Fibroblast of skin of right quadriceps (primary cell): ENCODE measurements at places on chromosomes 13 and 19.

- no peak for DNase-seq
Observed at GRCh38 chr13:44695520-44695919, 119.4 kb upstream of the TSC22D1 start.

DNA sequence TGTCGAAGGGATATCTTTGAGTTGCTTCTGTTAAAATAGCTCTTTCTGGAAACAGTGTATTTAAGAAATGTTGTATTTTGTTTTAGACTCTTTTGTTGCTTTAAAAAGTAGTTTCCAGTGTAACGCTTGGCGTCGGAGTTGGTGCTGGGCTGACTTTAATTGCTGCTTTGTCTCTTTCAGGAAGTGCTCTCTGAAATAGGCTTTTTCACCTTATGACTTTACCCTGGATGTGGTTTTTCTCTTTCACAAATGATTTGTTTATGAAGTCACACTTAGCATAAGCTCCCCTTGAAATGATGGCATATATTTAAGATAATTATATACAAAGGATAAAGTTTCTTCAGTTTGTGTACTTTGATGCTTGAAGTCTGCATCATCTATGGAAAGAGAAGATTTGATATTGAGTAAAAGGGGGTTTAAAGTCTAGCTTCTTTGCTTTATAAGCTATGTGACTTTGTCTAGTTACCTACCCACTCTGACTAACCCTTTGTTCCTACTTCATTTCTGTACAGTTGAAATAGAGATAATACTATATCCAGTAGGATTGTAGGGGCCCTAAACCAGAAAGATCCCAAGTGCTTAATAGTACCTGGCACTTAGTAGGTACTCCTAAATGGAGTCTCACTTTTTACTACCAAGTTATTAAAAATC lies at the start of gene GPR18:
Gene GPR18, minus strand, starts transcription at position 170 of the 651 bp plus-strand sequence. CDS start 2,507 bp downstream, outside the sequence.
- no peak for DNase-seq

GRCh38 chr13:98405107-98405571 lies 171.8 kb downstream of the STK24 start:
- DNase-seq = peak; percentile 64

GRCh38 chr13:40648040-40648439 lies 18.4 kb downstream of the FOXO1 start:
- no peak for DNase-seq

DNA sequence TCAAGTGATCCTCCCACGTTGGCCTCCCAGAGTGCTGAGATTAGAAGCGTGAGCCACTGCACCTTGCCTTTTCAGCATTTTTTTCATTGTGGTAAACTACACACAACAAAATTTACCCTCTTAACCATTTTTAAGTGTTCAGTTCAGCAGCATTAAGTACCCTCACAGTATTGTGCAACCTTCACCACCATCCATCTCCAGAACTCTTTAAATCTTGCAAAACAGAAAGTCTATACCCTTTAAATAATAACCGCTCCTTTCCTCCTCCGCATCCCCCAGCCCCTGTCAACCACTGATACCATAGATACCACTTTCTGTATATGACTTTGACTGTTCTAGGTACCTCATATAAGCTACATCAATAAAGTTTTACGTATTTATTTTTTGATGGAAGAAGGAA lies 20.8 kb upstream of the CASP14 start:
- DNase-seq = no peak

GRCh38 chr19:42053037-42053935 lies 16.7 kb downstream of the GRIK5 start:
- no peak for DNase-seq

DNA sequence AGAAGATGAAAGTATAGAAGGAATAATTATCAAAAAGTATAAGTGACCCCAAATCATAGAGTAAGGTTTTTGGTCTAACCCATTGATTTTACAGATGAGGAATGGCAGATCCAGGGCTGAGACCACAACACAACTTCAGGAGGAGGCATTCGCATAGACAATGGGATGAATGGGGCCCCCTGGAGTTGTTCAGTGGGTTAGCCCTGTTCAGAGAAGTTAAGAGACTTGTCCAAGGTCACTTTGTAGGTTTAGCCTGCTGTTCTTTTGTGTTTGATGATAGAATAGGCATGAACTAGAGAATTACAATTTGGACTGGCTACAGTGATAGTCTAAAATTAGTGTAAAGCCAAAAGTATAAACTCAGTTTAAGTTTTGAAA lies 233.9 kb downstream of the KCNRG start:
- DNase-seq = no peak

- no peak for DNase-seq
Observed at GRCh38 chr13:75947448-75947847, 311.3 kb downstream of the LMO7 start.

GRCh38 chr19:14119146-14119545 lies 1.6 kb upstream of the PRKACA start:
- DNase-seq = no peak

DNA sequence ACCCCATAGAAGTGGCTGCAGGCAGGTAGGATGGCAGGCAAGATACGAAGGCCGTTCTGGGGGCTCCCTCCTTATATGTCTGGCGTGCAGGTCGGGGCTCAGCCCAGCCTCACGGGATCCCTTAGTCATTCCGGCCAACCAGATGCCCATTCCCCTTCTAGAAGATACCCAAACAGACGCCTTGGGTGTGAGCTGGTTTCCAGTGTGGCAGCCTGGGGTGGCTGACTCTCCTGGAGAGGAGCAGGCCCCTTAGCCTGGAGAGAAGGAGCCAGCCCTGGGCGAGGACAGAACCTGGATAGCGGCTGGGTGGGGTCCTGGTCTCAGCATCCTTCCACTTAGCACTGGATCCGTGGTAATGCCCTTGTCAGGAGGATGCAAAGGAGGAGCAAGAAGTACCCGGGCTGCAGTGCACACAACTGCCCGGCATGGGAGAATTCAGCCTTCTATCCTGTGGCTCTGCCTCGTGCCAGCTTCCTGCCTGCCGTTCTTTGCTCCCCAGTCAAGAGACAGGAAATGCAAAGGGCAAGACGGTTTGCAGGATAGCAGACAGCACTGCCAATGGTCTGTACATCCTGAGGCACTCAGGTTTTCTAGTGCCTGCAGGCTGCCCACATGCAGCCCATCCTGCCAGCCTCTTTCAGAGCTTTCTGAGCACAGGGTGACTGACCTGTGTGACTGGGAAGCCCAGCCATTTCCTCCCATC lies 56.7 kb upstream of the WASF3 start:
- DNase-seq = no peak

DNA sequence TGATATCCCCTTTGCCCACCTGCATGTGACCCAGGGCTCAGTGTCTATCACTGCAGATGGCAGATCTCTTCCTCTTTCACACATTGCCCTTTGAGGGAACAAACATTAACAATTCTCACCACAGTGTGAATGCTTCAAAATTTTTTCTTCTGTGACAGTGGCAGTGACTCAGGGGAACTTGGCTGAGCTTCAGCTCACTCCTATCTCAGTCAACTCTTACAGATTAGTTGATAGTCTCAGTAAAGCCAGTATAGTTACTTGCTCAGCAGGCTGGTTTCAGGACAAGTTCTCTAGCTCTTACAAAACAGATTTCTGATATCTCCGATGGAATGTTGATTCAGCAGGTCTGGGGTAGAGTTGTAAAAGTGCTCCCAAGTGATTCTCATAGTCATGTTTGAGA lies 166.9 kb downstream of the DLEU7 start:
- peak; percentile 86 for DNase-seq

GRCh38 chr13:44903574-44903985 lies 85.7 kb downstream of the NUFIP1 start:
- DNase-seq = peak; percentile 76

DNA sequence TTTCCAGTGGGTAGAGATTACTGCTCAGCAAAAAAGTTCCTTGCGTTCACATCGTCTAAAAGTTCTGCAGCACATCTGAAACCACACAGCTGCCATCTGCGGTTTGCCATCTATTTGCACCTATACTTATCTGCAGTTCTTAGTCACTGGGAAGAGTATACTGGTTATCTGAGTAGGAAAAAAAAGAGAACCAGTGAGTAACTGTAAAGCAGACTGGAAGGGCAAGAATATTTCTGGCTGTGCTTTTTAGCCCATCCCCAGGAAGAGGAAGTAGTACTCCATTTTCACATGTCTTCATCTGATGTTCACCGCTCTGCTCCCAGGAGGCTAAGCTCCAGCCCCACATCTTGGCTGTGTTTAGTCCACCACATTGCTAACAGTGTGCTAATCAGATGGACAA lies 35.6 kb downstream of the EFNB2 start:
- peak; percentile 54 for DNase-seq

DNA sequence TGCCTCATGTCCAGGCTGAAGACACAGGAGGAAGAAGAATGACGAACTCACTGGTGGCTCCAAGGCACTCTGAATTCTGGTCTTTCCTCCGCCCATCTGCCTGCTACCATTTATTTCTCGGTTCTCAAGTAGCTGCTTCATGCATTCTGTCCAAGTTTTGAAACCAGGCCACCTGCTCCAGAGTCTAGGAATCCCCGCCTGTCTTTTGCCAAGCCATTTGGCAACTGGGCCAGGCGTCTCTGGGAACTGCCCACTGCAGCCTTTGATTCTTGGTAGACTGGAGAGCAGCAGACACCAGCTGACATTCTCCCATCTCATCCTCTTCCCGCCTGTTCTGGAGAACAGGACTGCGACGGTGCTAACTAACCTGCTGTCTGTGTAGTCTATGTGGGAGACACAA lies 10.8 kb downstream of the SLC35E1 start:
- DNase-seq = no peak

GRCh38 chr13:112938680-112939079 lies 30.3 kb upstream of the MCF2L start:
- no peak for DNase-seq

DNA sequence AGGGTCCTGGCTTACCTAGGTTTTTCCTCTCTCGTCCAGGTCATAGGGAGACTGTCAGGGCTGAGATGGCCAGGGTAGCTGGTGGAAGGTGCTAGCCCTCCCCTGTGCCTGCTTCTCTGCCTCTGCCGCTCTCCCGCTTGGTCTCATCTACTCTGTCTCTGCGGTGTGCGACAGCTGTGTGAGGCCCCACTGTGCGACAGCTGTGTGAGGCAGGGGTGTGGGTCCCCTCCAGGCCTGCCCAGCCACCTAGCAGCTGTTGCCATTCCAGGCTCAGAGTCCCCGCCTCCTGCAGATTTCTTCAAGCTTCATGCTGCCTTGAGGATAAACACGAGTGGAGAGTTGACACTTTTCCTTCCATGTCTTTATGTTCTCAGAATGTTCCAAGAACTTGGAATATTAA lies 53.0 kb downstream of the ARHGEF7 start:
- no peak for DNase-seq
